ENCODE measurements at places on chromosomes 3 and 15.

- DNase-seq, result no peak
Observed at GRCh38 chr3:5437783-5438323, 250.3 kb downstream of the EDEM1 start.

DNA sequence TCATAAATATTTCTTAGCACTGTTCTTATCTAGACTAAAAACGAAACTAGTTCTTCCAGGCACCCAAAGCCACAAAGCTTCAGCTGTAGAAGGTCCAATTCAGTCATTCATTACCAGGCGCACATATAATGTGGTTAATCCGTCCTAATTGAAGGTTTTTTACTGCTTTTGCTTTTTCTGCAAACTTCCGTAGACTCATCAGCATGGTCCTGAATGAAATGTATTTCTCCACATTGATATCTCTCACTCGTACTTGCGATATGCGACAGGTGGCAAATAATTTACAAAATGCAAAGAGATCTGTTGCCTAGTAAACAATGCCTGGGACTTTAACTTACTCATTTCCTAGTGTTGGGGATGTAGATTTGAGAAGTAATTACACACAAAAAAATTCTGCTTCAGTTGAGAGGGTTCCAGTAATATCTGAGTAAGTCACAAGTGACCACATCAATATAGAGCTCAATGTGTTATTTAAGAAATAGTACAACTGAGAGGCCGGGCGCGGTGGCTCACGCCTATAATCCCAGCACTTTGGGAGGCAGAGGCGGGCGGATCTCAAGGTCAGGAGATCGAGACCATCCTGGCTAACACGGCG, 75.0 kb upstream of the MBNL1 start:
- peak; percentile 31 for DNase-seq

GRCh38 chr15:62873203-62873602, 169.3 kb upstream of the TPM1 start:
- no peak for DNase-seq

DNA sequence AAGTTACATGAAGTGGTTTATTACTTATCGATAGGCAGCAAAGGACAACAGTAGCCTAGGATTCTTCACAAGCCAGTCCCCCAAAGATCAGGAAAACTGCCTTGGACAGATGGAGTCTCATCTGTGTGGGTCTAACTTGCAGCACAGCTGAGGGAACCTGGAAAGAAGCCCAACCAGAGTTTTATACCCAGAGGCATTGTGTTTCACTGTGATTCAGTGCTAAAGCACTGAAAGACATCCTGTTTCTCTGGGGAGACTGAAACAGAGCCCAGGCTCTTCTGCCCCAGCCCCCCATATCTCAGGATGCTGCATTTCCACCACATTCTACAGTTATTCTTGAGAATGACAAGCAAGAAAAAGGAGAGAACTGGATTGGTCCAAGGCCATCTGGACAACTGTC, 48.2 kb upstream of the PYDC2 start:
- no peak for DNase-seq
